ENCODE measurements at places on chromosomes 11 and 22.

DNA sequence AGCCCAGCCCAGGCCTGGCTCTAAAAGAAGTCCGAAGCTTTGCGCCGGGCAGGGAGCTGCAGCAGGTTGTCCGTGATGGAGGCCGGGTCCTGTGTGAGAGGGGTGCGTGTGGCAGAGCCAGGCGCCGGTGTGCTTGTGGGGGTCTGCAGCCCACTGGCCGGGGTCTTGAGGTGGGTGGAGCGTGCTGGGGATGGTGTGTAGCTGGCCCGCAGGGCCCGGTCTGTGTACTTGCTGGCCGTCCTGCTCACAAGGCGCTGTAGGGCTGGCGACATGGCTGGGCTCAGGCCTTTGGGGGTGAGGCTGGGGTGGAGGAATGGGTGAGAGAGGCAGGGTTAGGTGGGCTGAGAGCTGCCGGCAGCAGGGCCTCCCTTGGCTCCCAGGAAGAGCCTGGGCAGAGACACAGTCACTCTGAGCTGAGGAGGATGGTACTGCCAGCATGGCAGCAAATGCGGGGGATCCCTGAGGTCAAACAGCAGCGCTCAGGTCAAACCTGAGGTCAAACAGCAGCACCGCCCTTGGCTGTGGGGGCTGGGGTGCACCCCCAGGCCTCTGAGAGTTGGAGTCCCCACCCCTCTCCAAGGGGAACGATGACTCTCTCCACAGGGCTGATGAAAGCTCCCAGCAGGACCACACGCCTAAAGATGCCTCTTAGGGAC, 3.2 kb downstream of the TSSK2 start:
- DNase-seq = no peak

DNA sequence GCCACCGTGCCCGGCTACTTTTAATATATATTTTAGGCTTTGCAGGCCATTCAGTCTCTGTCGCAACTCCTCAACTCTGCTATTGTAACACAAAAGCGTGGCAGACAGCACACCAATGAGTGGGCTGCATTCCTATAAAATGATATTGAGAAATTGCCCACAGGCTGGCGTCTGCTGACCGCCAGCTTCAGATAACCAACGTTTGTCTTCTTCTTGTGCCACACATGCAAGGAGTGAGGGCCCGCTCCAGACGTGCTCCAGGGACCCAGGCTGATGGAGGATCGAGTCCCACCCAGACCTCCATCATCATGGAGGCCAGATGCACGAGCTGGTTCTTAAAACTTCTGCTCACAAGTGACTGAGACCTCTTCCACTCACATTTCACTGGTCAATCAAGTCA, 35.4 kb upstream of the LINC01488 start:
- no peak for DNase-seq

GRCh38 chr11:128565881-128566280, 21.5 kb downstream of the ETS1 start:
- no peak for DNase-seq

DNA sequence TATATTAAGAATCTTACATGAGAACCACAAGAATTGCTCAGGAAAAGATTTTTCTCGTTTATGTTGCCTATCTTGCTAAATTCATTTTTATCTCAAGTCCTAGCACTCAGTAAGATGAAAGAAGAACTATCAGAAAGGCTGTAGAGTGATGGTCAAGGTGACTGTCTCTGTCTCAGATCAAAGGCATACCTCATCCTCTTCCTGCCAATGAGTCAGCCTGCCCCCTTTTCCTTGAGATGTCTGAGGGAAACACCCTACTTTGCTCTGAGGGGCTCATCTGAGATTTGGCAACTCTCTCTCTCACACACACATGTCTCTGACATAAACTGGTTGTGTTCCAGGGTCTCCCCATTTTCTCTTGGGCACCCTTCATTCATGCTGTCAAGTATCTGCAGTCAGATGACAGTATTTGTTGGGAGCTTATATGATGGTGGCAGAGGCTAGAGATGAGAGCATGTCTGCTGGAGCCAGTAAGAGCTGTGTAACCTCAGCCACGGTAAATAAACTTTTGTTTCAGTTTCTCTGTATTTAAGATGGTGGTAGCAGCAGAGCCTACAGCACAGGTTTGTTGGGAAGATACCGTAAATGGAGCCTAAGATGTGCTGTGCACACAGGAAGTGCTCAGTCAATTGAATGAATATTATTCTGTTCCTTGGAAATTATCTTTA, 1.6 kb downstream of the MMP27 start:
- no peak for DNase-seq

GRCh38 chr11:16960250-16960649, 54.0 kb downstream of the PLEKHA7 start:
- no peak for DNase-seq

GRCh38 chr11:17012179-17012578, 2.0 kb downstream of the PLEKHA7 start:
- no peak for DNase-seq

- no peak for DNase-seq
Measured at GRCh38 chr11:69203901-69204245, 48.1 kb downstream of the SMIM38 start.

GRCh38 chr11:130295657-130296056, 19.1 kb downstream of the ZBTB44 start:
- DNase-seq = no peak

DNA sequence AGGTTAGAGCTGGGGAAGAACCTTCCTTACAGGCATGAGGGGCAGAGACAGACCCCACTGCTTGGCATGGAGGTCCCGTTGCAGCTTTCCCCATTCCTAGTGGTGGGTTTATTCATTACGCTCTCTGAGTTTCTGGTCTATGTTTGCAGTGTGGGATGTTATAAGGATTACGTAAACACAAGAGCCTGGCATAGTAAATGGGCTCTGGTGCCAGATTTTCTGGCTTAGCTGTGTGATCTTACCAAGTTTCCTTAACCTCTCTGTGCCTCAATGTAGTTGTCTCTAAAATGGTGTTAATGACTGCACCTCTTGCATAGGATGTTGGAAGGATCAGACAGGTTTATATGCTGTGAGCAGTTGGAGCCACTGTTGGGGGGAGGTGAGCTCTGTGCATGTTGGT, 15.1 kb downstream of the DTX4 start:
- no peak for DNase-seq

GRCh38 chr11:109582470-109582869, 160.5 kb downstream of the C11orf87 start:
- DNase-seq = no peak

GRCh38 chr22:39839917-39840510, 53.5 kb downstream of the ENTHD1 start:
- no peak for DNase-seq

DNA sequence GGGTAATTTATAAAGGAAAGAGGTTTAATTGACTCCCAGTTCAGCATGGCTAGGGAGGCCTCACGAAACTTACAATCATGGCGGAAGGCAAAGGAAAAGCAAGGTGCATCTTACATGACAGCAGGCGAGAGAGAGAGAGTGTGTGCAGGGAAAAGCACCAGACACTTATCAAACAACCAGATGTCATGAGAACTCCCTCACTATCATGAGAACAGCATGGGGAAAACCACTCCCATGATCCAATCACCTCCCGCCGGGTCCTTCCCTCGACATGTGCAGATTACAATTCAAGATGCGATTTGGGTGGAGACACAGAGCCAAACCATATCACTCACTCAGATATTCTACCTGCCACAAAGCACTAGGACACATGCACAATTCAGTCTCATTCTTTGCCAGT, 48.1 kb upstream of the HMGXB4 start:
- DNase-seq = no peak

DNA sequence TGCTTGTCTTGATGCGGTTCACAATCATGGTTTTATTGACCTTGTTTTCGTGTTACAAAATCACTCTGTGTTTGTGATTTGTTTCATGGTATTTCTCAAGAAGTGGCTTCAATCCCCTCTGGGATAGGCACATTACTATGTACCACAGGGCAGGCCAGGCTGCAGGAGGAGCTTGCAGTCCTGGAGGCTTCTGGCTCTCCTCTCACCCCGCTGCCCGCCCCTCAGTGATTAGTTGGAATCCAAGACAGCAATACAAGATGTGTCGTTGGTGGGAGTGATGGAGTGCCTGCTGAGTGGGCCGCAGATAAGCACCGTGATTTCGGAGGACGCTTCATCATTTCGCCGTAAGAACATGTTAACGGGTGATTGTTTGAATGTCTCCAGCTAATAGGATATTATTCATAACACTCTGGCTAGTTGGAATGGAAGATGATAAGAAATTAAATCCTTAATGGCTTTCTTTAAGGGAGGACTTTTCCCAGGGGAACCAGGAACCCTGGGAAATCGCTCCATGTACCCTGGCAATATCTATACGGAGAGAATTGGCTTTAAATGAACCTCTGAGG, 384.4 kb downstream of the MIAT start:
- no peak for DNase-seq

GRCh38 chr11:64379817-64380709, 21.1 kb downstream of the RPS6KA4 start:
- no peak for DNase-seq

GRCh38 chr11:119897046-119897440, 168.0 kb upstream of the NECTIN1 start:
- no peak for DNase-seq

- no peak for DNase-seq
Measured at GRCh38 chr11:68687986-68688385, 3.6 kb downstream of the GAL start.

DNA sequence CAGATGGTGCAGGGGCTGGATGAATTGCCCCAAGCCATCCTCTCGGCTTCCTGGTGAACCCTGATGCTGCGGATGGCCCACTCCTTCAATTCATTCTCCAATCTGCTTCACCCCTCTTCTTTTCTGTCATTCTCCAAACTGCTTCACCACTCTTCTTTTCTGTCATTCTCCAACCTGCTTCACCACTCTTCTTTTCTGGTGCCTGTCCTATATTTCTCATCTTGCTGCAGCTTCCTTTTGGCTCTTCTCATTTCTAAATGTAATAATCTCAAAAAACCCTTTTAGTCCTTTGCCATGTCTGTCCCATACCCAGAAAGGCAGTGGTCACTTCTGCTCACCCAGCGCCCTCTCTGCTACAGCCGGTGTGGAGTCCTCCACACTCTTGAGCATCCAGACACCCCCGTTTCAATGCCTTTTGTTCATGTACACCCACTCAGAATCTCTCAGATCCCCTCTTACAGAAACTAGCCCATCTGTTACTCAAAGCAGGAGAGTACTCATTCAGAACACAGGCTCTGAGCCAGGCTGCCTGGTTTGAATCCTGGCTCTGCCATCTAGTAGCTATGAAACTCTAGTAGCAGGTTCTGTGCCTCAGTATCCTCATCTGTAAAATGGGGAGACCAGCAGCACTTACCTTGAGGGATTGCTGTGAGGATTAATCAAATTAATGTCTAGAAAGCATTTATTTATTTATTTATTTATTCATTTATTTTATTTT, 14.9 kb downstream of the SERPIND1 start:
- no peak for DNase-seq

DNA sequence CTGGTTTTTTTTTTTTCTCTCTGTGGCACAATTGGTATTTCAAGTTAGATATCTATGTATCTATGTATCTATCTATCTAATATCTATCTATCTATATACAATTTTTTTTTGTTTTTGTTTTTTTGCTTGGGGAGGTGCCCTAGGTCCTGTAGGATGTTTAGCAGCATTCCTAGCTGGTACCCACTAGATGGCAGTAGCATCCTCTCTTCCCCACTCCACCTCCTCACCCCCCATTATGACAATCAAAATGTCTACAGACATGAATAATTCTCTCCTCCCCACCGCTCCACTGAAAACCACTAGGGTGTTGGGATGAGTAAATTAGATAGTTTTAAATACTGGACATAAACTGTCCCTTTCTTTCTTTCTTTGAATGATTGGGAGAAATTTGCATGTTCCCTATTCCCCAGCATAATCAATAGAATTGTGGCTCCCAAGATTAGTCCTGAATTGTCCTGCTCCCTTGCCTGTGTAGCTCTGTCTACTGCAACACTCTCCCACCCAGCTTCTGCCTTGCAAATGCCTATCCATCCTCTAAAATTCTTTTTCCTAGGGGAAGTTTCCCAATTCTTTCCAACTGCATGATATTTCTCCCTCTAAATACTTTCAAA, 1152.4 kb downstream of the LRRC4C start:
- DNase-seq = no peak

DNA sequence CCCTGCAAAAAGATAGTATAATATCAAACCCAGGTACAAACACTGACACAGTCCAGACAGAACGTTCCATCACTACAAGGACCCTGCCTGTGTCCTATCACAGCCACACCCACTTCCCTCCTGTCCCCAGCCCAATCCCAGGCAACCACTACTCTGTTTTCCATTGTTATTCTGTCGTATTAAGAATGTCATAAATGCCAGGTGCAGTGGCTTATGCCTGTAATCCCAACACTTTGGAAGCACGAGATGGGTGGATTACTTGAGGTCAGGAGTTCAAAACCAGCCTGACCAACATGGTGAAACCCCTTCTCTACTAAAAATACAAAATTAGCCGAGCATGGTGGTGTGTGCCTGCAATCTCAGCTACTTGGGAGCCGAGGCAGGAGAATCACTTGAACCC, 89.0 kb downstream of the TRMU start:
- no peak for DNase-seq

- no peak for DNase-seq
Measured at GRCh38 chr22:43310311-43310710, 32.9 kb downstream of the SCUBE1 start.

DNA sequence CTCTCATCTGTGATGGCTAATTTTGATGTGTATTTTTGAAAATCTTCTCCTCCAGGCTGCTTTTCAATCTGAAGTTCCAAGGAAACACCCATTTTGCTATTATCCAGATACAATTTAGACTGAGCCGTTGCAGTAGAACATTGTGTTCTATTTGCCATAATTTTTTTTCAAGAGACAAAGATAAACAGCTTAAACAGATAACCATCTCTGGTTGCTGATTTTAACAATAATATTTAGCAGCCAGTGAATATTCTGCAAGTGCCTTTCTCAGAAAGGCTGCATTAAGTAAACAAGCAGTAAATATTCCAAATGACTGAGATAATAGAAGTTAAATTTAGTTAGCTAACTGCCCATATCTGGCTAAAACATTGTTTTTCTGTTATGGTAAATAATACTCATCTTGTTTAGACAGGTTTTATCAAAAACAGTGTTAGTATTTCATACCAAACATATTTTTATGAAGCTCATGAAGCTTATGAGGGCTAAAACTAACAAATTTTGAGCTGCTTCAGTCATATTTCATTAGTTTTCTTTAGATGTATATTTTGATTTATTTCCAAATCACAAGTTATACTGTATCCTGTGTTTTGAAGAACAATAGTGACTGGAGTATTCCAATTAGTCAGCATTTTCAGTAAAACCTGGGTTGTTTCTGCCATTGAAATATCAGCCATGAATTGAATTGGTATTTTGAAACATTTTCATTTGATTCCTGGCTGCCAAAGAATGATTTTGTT, 206.7 kb downstream of the SBF2 start:
- no peak for DNase-seq

- DNase-seq = no peak
Measured at GRCh38 chr22:27196606-27197005, 539.2 kb downstream of the MIAT start.

All from anterior cingulate cortex (tissue), 58 donors.